ENCODE measurements at places on chromosomes 4 and X.

GRCh38 chr4:70903291-70903603 lies 1.1 kb downstream of the MOB1B start:
- no peak for DNase-seq

DNA sequence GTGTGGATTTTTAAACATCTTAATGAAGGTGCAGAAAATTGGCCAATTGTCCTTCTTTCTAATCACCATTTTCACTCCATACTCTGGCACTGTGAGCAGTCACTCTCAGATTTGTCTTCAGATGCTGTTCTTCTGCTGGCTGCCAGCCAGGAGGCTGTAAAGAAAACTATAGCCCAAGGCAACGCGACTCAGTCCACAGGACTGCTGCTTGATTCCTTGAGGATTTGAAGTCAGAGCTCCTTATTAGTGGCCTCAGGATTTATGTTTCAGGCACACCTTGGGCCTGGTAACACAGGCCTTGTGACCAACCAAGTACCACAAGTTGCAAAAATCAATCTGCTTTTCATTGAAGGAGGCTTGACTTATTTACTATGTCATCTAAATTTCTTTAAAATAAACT lies 342.6 kb downstream of the GPM6A start:
- no peak for DNase-seq

GRCh38 chrX:13837290-13837745 lies 20.4 kb upstream of the GPM6B start:
- DNase-seq: peak; percentile 50

GRCh38 chr4:103158760-103159159 lies 39.4 kb downstream of the CENPE start:
- no peak for DNase-seq

- DNase-seq: peak; percentile 79
These were observed 2.4 kb downstream of the SPRY1 start for GRCh38 chr4:123398853-123399626.

GRCh38 chrX:149630681-149631233 lies 835 bp downstream of the TMEM185A start:
- peak; percentile 31 for DNase-seq

GRCh38 chr4:152068866-152069265 lies 308.1 kb upstream of the GATB start:
- DNase-seq: no peak

GRCh38 chr4:5747738-5748375 lies 36.9 kb downstream of the EVC start:
- DNase-seq: no peak

GRCh38 chr4:11881947-11882346 lies 453.3 kb upstream of the HS3ST1 start:
- DNase-seq: no peak

DNA sequence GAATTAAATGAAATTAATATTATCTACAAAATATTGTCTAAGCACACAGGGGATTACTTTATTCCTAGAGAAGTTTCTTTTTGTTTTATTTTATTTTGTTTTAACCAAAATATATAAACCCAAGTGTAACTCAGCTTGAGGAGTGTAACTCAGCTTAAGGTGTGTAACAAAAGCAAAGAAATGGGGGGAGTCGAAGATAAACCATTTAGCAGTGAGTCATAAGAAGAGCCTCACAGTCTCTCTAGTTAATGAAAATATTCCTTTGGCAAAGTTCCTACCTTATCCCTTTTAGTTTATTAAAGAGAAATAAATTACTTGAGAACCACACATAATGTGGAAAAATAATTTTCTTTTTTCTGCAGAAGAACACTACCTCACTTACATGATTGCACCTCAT lies 261.8 kb downstream of the KCTD8 start:
- no peak for DNase-seq

DNA sequence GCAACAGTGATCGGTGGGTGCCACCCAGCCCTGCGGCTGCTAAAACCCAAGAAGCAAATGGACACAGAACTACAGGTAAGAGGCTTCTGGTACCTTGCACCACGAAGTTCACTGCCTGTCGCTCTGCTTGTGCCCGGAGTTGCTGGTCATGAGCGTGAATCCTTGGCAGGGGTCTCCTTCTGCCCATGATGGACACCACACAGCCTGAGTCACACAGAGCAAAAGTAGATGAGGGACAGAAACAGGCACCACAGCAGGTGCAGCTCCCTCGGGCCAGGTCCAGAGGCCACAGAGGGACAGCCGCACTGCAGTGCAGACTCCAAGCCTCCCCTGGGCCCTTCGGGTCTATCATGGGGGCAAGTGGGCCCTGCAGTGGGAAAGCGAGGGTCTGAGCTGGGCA lies 22.4 kb downstream of the NAT8L start:
- DNase-seq: no peak

DNA sequence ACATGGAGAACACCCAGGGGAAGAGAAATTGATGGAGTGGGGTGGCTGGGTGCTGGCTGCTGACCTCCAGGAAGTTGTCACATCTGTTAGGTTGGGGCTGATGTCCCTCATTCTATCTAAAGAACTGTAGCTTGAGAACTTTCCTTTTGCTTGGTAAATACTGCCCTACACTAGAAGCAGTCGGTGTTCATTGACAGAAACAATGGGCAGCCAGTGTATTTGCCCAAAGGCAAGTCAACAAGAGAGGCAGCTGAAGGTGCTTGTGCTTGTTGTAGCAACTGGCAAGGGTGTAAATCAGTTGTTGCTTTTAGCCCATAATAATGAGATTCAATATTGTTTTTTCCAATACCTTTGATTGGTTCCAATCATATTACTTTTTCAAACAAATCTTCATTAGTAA lies 956 bp downstream of the TMEM154 start:
- DNase-seq: no peak

DNA sequence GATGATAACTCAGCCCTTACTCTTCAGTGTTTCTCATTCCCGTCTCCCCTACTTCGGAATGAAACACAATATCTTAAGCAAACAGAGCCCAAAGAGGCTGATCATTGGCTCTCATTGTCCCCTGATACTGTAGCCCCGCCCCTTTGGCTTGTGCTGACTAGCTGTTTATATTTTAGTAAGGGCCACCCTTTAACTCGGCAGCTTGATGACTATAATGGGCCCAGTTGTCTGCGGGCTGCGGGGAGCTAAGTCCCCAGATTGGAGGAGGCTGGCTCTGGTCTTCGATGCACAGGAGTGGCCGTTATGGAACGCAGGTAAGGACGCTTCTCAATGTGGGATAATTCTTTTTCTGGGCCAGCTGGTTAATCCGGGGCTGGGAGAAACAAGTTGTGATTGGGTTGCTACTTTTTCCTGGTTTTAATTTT lies at the start of gene TRIM2:
TRIM2 (plus strand) TSS at position 197 of the 425 bp plus-strand sequence; CDS start at position 285, 88 bp downstream.
- peak; percentile 92 for DNase-seq

DNA sequence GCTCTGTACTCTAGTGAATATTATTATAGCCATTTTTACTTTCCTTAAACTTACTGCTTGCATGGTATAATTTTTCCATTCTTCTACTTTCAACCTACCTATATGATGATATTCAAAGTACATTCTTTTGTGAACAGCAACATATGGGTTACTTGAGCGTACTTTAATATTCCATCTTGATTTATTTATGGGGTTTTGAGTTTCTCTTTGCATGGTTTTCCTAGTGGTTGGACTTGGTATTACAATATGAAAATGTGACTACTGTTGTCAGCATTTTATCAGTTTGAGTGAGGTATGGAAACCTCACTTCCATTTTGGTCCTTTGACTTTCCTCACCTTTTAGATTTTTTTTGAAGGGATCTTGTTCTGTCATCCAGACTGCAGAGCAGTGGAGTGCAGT lies 35.9 kb downstream of the ADGRG4 start:
- no peak for DNase-seq

- no peak for DNase-seq
These were observed 25.4 kb upstream of the VSIG1 start for GRCh38 chrX:108019382-108019875.

DNA sequence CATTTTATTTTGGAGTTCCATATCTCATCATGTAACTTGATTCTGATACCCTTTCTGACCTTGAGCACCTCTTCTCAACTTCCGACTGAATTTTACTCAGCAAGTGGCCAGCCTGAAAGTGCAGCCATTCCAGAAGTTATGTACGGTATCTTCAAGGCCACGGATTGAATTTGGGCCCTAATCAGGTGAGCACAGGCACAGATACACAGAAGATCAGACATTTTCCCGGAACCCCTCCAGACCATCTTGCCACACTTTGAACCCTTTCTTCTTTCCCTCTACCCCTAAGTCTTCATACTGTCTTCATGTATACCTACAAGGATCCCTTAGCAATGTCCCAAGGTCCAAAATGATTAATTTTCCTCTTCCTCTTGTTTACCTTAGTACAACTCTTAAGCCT lies 108.2 kb downstream of the FNIP2 start:
- no peak for DNase-seq
